ENCODE measurements at places on chromosomes 13 and 19. TPM values are rescaled to one million over a fixed set of nuclear protein-coding genes. Genes with fewer than 3 reads are reported as not detected.

DNA sequence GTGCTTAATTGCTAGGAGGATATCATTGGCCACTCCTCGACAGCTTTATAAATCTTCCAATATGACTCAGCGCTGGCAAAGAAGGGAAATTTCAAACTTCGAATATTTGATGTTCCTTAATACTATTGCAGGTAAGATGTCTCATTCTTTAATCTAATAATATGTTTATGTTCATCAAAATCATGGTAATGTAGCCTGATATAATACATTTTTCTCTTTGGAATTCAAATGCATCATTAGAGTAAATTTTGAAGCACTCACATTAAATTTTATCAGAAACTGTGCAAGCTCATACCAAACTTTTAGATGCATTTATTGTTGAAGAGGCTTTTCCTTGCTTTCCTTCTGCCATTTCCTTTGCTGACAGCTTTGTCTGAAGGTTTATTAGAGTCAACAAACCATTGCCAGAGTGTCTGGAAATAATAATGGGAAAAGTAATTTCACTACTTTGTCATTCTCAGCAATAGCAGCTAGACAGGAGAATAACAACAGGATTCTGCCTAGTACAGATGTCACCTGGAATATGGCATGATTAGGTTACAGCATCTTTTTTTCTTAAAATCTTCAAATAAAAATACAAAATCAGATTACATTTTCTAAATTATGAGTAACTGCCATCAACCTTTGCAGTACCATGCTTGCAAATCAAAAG, 78.6 kb upstream of the MAB21L1 start:
- no peak for DNase-seq

DNA sequence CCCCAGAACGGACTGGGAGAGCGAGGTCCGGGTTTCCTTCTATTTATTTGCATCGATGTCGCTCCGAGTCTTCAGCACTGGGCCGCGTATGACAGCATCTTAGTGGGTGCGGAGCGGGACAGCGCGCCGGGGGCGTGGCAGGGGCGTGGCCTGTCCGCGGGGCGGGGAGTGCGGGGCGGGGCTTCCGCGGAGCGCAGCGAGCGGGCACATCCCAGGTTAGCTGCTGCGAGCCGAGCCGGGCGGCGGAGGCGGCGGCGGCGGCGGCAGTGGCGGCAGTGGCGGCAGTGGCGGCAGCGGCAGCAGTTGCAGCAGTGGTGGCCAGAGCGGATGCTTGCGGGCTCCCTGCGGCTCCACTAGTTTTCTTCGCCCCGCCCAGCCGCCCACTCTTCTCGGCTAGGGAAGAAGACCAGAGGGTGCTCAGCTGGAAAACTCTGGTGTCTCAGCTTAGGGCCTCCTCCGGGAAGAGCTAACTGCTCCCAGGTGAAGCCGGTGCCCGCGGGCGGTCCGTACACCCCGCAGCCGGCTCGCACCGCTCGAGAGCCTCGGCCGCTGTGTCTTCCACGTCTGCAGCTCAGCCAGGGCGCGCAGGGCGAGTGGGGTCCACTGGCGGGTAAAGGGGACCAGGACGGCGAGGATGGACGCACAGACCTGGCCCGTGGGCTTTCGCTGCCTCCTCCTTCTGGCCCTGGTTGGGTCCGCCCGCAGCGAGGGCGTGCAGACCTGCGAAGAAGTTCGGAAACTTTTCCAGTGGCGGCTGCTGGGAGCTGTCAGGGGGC, at the start of gene GPC5:
Gene GPC5, plus strand, starts transcription at position 209 of the 776 bp plus-strand sequence.
- DNase-seq = peak; percentile 57

DNA sequence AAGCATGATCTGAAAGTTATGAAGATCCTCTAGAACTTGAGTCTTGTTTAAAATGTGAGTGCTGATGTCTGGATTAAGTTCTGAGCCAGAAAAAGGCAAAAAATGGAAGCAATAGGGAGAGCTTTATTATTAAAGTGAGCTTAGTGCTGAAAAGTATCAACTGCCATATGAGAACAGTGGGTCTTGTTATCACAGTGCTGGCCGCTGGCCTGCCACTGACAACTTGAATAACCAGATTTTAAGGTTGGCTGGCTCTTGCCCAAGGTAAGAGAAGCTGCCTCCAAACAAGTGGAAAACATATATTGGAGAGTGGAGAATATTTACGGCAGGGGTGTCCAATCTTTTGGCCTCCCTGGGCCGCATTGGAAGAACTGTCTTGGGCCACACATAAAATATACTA, 33.9 kb downstream of the NUFIP1 start:
- DNase-seq = peak; percentile 90

DNA sequence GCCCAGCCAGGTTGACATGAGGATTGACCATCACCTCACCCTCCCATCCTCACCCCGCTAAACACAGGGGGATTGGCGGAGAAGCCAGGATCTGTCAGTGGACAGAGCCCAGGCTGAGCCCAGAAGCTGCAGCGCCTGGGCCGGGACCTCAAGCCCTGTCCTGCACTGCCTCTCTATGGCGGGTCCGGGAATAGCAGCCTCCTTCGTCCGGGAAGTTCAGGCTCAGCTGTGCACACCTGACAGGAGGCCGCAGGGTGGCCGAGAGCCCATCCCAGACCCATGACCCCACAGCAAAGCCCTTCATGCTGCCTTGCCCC, 67.8 kb downstream of the SPACA7 start:
- peak; percentile 62 for DNase-seq

DNA sequence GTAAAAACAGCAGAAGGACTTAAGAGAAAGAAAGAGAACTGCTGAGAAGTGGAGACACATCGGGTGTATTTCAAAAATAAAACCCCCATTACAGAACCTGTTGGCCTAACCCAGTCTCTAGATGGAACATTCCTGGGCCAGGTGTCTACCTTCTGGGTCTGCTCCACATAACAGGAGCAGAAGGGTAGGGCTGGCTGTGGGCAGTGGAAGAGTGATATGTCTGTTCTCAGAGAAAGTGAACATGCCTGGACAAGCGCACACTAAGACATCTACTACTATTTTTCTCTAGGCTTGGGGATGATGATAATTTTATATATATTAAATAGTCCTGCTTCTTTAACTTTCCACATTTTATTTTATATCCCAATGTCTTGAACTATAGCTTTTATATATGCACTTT, 267.1 kb downstream of the TBC1D4 start:
- no peak for DNase-seq

DNA sequence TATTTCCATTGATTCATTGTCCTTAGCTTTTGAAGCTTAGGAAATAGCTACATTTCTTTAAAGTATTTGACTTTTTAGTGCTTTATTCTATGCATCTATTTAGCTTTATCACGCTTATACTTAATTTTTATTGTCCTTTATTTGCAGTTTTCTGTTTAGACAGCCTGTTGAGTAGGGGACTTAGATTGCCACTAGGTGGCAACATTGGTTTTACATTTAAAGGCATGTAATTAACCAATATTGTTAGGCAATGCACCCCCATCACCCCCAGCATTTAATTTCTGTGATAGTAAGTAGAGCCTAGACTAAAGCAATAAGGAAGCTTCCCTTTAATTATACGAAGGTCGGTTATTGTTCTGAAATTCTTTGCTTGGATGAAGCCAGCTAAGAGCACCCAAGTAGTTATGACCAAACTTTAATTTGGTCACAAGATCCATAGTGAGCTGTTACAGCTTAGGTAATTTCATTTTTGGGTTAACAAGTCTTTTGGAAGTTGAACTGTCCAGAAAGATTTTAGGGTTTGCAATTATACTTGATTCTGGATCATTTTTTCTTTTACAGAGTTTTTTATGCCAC, 36.5 kb downstream of the B3GLCT start:
- DNase-seq = no peak

GRCh38 chr13:50410921-50411746, 395.9 kb downstream of the KCNRG start:
- peak; percentile 20 for DNase-seq

- no peak for DNase-seq
Observed at GRCh38 chr13:23098161-23098907, 82.4 kb upstream of the SGCG start.

DNA sequence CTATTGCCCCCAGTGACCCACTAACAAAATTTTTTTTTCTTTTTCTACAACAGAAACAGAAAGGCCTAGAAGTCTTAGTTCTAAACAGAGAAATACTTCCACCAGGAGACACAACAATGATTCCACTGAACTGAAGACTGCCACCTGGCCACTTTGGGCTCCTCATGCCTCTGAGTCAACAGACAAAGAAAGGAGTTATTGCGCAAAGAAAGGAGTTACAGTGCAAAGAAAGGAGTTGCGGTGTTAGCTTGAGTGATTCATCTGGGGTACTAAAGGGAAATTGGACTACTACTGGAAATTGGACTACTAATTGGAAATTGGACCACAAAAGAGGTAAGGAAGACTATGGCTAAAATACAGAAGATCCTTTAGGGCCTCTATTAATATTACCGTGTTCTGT, 116.6 kb downstream of the PCDH17 start:
- no peak for DNase-seq

Gene PRSS57
- total RNA-seq = not detected

Gene C19orf81
- total RNA-seq = 1.7 TPM

Gene TNFAIP8L1
- total RNA-seq = 6.7 TPM

Gene ZNF433
- total RNA-seq = 8.9 TPM

GRCh38 chr13:98214008-98214643, 37.1 kb upstream of the RNF113B start:
- DNase-seq = peak; percentile 32

- DNase-seq = no peak
Observed at GRCh38 chr13:46173656-46174055, 8.3 kb downstream of the LCP1 start.

DNA sequence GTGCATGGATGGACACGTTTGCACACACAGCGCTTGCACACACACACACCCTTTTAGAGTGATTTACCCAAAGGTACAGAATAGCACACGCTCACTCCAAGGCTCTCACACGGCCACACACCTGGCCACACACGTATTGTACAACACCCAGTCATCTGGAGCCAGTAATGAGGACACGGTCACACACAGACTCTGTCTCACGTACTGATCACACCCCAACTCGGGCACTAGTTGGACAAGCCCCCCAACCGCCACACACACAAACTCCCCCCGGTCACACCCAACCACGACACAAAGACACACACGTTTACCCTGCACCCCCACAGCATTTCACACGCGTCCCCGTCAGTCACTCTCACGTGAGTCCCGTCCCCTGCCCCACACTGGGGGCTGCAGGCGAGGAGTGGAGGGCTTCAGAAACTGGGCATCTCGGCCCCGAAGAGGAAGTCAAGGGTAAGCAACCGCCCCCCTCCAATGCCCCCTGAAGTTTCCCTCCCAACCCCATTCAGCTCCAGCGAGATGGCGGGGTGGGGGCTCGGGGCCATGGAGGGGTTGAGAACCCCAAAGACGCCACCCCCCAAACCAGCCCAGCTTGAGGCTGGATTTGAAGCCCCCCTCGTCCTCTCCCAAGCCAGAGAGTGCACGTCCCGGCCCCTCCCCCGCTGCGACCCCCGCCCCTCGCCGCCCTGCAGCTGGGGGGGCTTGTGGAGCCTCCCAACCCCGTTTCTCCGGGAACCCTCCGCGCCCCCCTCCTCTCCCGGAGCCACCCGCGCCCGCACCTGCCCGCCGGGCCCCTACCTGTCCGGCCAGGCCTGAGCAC, 599 bp downstream of the OLFM2 start:
- DNase-seq = peak; percentile 25

Gene DOCK6
- 156 TPM for total RNA-seq

GRCh38 chr13:114263578-114263977, 17.8 kb upstream of the UPF3A start:
- DNase-seq = no peak

- peak; percentile 48 for DNase-seq
Observed at GRCh38 chr13:74134777-74135325, 647 bp upstream of the KLF12 start.

Gene LIM2
- total RNA-seq = not detected

Gene ZNF728
- 2.6 TPM for total RNA-seq

GRCh38 chr19:609004-609346, 19.3 kb downstream of the HCN2 start:
- DNase-seq = no peak

Gene MIR17HG
- total RNA-seq = 4.1 TPM

Gene CASP14
- total RNA-seq = not detected

DNA sequence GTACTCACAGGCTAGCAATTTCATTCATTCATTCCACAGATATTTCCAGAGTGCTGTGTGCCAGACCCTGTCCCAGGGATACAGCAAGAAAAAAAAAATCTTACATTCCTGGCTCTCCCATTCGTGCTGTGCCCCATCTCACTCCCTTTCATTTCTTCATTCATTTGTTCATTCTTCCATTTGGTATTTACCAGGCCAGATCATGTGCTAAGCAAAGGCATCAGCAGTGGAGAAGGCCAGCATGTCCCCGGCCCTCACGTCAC, 2.3 kb downstream of the MAP3K10 start:
- no peak for DNase-seq

Gene GPR4
- total RNA-seq = 4.9 TPM

DNA sequence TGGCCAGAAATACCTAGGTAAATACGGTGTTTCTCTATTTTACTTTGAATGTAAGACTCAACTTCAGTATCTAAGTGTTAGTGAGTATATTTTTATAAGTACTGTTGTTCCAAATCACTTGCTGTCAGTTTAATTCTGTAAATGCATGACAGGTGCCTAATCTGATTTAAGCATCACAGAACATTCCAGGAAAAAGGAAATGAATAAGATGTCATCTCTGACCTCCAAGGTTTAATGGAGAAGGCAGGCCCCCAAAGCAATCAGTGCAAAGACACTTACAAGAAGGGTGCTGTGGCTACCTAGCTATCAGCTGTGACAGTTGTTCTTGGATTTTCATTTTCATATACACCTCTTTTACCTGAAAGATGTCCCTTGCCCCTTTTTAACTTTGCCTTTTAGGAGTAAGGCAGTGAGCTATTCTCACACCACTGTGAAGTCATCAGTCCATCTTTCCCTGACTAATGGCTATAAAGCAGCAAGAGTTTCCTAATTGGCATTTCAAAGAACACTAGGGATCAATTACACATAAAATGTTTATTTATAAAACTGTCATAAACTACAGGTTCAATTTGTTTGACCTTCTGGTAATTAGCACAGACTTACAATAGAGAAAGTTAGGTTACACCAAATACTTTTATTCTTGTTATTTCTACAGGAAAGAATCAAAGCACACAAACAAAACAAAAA, 427.6 kb downstream of the SPRY2 start:
- no peak for DNase-seq

Gene FFAR3
- not detected for total RNA-seq

- DNase-seq = no peak
Observed at GRCh38 chr13:30354493-30355383, 47.4 kb upstream of the KATNAL1 start.

GRCh38 chr19:7358102-7358597, 9.4 kb downstream of the ARHGEF18 start:
- no peak for DNase-seq

DNA sequence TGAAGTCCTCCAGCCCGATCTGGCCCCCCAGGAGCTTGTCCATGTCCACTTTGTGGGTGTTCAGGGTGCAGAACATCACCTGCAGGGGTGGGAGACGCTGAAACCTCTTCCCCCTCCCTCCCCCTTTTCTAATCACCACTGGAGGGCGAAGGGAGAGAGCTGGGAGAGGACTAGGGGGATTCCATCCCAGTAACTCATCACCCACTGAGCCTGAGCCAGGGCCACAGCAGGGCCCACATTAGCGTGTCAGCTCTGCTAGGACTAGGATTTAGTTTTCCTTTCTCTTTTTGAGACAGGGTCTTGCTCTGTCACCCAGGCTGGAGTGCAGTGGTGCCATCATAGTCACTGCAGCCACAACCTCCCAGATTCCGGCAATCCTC, 5.5 kb upstream of the PTGER1 start:
- DNase-seq = no peak

All from thyroid gland (tissue), 4 donors.